ENCODE measurements at places on chromosomes 11 and 22. TPM values are rescaled to one million over a fixed set of nuclear protein-coding genes. Genes with fewer than 3 reads are reported as not detected.
A peak's percentile ranks its signal among the peaks of the same experiment; 100 is the strongest.

- no peaks in the 10 kb centered on the region for H3K27me3 ChIP-seq
- H3K36me3 ChIP-seq, result no peaks in the 10 kb centered on the region
- no peak overlapping the region for H3K27ac ChIP-seq
- no peak for DNase-seq
Measured at GRCh38 chr22:47155131-47155885, 392.9 kb downstream of the TBC1D22A start.

DNA sequence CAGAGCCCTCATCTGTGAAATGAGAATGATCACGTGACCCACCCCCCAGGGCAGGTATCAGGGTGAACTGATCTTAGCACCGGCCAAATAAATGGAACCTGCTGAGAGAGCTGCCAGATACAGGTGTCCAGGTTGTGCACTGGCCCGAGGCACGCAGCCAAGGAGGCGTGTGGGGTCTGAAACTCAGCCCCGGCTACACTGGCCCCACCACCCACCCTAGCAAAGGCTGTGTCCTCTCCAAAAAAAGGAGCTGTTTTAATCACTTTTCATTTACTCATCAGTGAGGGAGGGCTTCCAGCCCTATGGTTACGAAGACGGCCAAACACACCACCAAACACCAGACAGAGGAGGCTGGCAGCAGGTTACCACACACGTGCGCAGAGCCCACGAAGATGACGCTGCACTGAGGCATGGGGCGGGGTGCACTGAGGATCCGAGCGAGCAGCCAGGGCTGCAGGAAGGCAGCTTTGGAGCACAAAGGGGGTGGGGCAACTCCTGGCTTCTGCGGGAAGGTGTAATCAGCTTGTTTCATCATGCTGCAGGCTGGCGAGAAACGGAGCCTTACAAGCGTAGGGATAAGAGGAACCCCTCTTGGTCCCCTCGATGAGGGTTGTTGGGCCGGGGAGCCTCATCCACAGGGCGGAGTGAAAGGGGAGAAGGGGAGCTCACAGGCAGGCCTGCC lies 19.5 kb upstream of the SLC22A12 start:
- peak; percentile 77 for DNase-seq
- H3K27me3 ChIP-seq, result peaks cover 26% of the 10 kb centered on the region
- no peak overlapping the region for H3K27ac ChIP-seq
- H3K4me3 ChIP-seq, result no peak overlapping the region

- H3K36me3 ChIP-seq, result peaks cover 19% of the 10 kb centered on the region
- H3K4me3 ChIP-seq, result no peak overlapping the region
- peaks cover 22% of the 10 kb centered on the region for H3K4me1 ChIP-seq
- DNase-seq, result no peak
- H3K27me3 ChIP-seq, result peaks cover 6% of the 10 kb centered on the region
- no peak overlapping the region for H3K27ac ChIP-seq
Measured at GRCh38 chr11:59191095-59191494, 19.2 kb downstream of the DTX4 start.

DNA sequence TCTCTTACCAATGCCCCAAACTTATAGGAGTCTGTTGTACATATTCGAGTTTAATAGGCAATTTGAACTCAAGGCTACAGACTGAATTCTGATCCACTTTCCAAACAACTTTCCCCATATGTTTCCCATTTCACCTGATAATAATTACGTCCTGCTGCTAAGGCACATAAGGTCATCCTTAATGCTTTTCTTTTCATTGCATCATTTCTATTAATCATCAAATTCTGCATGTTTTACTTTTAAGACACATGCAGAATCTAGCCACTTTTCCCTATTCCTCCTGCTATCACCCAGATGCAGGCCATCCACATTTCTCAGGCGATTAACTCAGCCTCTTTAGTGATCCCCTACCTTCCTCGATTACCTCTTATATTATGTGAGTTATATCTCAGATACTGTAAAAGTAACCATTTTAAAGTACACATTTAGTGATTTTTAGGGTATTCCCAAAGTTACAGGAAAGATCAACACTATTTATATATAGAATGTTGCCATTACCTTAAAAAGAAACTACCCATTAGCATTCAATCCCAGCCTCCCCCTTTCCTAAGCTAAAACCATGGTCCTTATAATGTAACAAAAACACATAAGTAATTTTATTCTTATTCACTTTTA lies 14.9 kb downstream of the XKR3 start:
- DNase-seq, result no peak
- no peak overlapping the region for H3K4me3 ChIP-seq
- H3K27ac ChIP-seq, result no peak overlapping the region

- peaks cover 2% of the 10 kb centered on the region for H3K27me3 ChIP-seq
- no peak overlapping the region for H3K27ac ChIP-seq
- H3K4me1 ChIP-seq, result peaks cover 39% of the 10 kb centered on the region
- no peaks in the 10 kb centered on the region for H3K36me3 ChIP-seq
Measured at GRCh38 chr11:134048028-134048427, 20.8 kb upstream of the JAM3 start.

GRCh38 chr11:57476757-57477506 lies 16.6 kb downstream of the RTN4RL2 start:
- peaks cover 72% of the 10 kb centered on the region for H3K27me3 ChIP-seq
- peaks cover 10% of the 10 kb centered on the region for H3K4me1 ChIP-seq
- peak overlapping the region; percentile 67 for H3K4me3 ChIP-seq
- H3K36me3 ChIP-seq, result no peaks in the 10 kb centered on the region

GRCh38 chr11:117706322-117706814 lies 90.6 kb downstream of the DSCAML1 start:
- H3K36me3 ChIP-seq, result peaks cover 3% of the 10 kb centered on the region
- H3K4me1 ChIP-seq, result no peaks in the 10 kb centered on the region
- peaks cover 68% of the 10 kb centered on the region for H3K27me3 ChIP-seq
- no peak for DNase-seq

DNA sequence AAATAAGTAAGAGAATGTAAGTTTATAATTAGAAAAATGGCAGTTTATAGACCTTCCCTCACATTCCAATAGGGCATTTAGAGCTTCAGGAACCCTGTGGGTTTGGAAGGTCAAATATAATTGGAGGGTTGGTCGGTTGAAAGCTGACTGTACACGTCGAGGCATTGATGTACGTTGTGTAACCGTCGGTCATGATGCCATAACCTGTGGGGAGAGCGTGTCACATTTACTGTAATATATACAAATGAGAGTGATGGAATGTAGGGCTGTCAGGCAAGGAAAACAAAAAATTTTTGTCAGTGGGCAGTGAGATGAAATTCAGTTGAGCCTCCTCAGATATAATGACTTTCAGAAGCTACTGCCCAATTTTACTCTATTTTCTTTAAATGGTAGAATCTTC lies 88.5 kb downstream of the ARL14EP start:
- H3K4me1 ChIP-seq, result no peaks in the 10 kb centered on the region
- H3K27me3 ChIP-seq, result peaks cover 10% of the 10 kb centered on the region
- H3K27ac ChIP-seq, result no peak overlapping the region
- H3K36me3 ChIP-seq, result no peaks in the 10 kb centered on the region
- no peak overlapping the region for H3K4me3 ChIP-seq
- DNase-seq, result no peak

DNA sequence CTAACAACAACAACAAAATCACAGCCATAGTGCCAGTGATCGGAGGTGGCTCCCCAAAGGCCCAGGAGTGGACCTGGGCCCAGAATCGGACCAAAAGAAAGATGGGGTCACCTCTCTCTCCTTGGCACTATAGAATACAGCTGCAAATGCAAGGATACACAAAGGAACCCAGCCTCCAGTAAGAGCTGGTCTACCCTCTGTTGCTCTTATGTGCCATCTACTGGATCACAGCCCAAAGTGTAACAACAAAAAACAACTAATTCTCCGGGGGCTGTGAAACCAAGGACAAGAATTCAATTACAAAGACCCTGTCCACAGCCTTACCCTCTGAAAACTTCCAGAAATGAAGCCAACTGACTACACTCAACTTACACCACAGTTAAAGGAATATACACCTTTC lies 21.6 kb downstream of the OR8G5 start:
- no peak overlapping the region for H3K27ac ChIP-seq
- no peaks in the 10 kb centered on the region for H3K27me3 ChIP-seq
- no peak for DNase-seq
- H3K4me1 ChIP-seq, result no peaks in the 10 kb centered on the region
- H3K4me3 ChIP-seq, result no peak overlapping the region

DNA sequence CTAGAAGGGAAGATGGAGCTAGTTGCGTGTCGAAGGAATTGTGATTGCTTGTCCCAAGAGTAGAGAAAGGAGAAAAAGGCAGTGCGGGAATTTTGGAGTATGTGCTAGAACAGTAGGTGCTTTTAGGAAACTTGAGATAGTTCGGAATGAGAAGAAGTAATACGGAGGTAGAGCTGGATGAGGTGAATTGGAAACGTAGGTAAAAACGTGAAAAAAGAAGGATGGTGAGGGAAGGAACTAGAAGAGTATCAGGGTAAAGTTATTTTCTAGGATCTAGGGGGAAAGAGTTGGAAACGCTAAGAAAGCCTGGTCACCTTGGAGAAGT lies 1.4 kb downstream of the CEP57 start:
- no peak for DNase-seq
- no peaks in the 10 kb centered on the region for H3K27me3 ChIP-seq
- no peaks in the 10 kb centered on the region for H3K36me3 ChIP-seq
- H3K4me3 ChIP-seq, result peak overlapping the region; percentile 99
- H3K27ac ChIP-seq, result peak overlapping the region; percentile 100

- H3K27ac ChIP-seq, result no peak overlapping the region
- H3K27me3 ChIP-seq, result peaks cover 10% of the 10 kb centered on the region
- DNase-seq, result peak; percentile 92
- peaks cover 1% of the 10 kb centered on the region for H3K36me3 ChIP-seq
- H3K4me3 ChIP-seq, result no peak overlapping the region
Measured at GRCh38 chr11:1165256-1166041, 7.7 kb downstream of the MUC5AC start.

DNA sequence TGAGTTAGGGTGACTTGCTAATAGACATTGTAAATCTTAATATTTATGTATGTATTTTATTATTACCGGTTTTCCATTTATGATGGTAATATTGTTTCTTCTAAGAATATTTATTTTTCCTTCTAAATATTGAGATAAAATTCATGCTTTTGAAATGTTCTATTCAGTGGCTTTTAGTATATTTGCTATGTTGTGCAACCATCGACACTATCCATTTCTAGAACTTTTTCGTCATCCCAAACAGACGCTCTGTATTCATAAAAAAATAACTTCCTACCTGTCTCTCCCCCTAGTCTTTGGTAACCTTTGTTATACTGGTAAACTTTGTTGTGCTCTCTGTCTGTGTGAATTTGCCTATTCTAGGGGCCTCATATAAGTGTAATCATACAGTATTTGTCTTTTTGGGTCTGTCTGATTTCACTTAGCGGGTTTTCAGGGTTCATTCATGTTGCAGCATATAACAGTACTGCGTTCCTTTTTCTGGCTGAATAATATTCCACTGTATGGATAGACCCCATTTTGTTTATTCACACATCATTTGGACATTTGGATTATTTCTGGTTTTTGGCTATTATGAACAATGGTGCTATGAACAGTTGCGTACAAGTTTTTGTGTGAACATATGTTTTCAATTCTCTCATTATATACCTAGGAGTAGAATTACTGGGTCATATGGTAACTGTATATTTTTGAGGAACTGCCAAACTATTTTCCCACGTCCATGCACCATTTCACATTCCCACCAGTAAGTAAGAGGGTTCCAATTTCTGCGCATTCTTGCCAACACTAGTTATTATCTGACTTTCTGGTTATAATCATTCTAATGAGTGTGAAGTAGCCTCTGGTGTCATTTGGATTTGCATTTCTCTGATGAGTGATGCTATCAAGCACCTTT lies 15.9 kb downstream of the NEAT1 start:
- H3K4me3 ChIP-seq, result no peak overlapping the region
- no peak for DNase-seq
- peaks cover 43% of the 10 kb centered on the region for H3K36me3 ChIP-seq
- H3K27me3 ChIP-seq, result no peaks in the 10 kb centered on the region
- H3K27ac ChIP-seq, result peak overlapping the region; percentile 90

- no peaks in the 10 kb centered on the region for H3K27me3 ChIP-seq
- no peak overlapping the region for H3K27ac ChIP-seq
- no peak overlapping the region for H3K4me3 ChIP-seq
- peaks cover 25% of the 10 kb centered on the region for H3K4me1 ChIP-seq
- no peak for DNase-seq
Measured at GRCh38 chr11:78689585-78690153, 115.0 kb upstream of the NARS2 start.

DNA sequence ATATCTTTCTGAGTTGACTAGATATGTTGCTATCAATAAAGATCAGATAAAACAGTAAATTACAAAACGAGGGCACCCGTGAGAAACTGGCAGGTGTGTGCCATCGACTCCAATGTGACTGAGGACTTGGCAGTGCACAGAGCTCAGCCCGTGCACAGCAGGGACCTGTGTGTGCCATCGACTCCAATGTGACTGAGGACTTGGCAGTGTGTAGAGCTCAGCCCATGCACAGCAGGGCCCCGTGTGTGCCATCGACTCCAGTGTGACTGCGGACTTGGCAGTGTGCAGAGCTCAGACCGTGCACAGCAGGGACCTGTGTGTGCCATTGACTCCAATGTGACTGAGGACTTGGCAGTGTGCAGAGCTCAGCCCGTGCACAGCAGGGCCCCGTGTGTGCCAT lies 347.2 kb upstream of the B3GAT1 start:
- no peak overlapping the region for H3K4me3 ChIP-seq
- H3K27me3 ChIP-seq, result peaks cover 9% of the 10 kb centered on the region
- no peak overlapping the region for H3K27ac ChIP-seq
- H3K4me1 ChIP-seq, result no peaks in the 10 kb centered on the region
- no peaks in the 10 kb centered on the region for H3K36me3 ChIP-seq

DNA sequence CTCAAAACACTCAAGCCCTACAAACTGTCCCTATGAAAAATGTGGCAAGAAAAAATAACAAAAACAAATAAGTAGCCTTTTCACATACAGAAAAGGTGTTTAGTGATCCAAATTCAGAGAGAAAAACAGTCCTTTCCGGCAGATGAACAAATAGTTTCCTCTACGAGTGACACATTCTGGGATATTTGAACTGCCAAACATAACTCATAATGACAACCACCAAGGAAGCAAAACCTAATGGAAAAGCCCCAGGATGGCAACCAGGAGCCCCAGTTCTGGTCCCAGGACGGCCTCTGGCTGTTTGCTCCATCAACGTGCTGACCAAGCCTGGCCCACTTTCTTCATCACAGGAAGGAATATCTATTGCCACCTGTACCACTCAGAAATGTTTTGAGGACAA lies 6.0 kb downstream of the PACSIN2 start:
- H3K27me3 ChIP-seq, result no peaks in the 10 kb centered on the region
- no peak overlapping the region for H3K4me3 ChIP-seq
- DNase-seq, result no peak
- H3K27ac ChIP-seq, result peak overlapping the region; percentile 80
- H3K4me1 ChIP-seq, result peaks cover 63% of the 10 kb centered on the region

DNA sequence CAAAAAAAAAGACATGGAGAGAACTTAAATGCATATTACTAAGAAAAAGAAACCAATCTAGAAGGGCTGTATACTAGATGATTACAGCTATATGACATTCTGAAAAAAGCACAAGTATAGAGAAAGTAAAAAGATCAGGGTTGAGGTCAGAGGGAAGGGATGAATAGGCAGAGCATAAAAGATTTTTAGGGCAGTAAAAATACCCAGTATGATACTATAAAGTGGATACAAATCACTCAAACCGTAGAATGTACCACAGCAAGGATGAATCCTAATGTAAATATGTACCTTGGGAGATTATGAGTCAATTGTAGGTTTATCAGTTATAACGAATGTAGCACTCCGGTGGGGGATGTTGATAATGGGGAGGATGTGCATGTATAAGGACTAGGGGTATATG lies 29.4 kb upstream of the SMCO4 start:
- H3K27me3 ChIP-seq, result no peaks in the 10 kb centered on the region
- no peak overlapping the region for H3K4me3 ChIP-seq
- H3K36me3 ChIP-seq, result no peaks in the 10 kb centered on the region
- H3K4me1 ChIP-seq, result peaks cover 25% of the 10 kb centered on the region

Gene TSG101
- total RNA-seq, result 54.7 TPM

Gene IL10RA
- 0.12 TPM for total RNA-seq

Gene NECTIN1
- total RNA-seq, result 9.7 TPM

Gene C22orf31
- total RNA-seq, result not detected

Gene KCNJ1
- not detected for total RNA-seq

Gene PRRG4
- total RNA-seq, result not detected

Gene PIH1D2
- total RNA-seq, result 1.4 TPM

Gene OR5T1
- total RNA-seq, result not detected

Gene HPX
- 3.8 TPM for total RNA-seq
